ENCODE measurements at places on chromosomes 5 and 9.

DNA sequence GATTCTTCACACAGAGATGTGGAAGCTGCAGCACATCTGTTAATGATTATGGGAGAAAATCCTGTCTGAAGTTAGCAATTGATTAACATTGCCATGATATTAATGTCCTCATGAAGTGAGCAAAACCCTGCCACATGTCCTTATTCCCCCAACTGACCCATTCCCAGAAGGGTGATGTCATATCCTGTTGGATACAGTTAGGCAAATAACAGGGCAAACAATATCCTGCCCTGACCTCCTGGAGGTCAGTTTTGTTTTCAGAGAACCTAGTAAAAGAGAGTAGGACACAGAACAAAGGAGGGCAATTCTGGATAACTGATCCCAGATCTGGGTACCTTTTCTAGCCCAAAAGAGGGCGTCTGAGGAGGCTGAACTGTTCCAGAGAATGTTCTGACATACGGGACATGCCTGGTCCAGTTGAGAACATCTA, 11.0 kb downstream of the ABLIM3 start:
- DNase-seq: no peak

- DNase-seq: no peak
Measured at GRCh38 chr9:83765376-83765775, 52.2 kb downstream of the GKAP1 start.

DNA sequence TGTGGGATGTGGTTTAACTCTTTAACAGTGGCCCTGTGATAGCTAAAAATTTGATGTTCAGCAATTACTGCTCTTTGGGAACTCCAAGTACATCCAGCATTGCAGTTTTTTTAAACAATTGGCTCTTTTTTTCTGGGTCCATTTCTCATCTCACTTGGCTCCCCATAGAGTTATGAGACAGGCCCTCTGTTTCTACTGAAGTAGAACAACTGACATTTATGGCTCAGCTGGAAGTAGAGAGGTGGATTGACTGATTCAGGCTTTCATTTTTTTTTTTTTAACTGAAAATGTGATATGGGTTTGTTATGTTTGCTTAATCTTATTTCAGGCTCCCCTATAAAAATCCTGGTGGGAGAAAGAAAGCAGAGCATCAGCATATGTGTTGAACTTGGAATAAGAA, 96.6 kb upstream of the CD180 start:
- DNase-seq: no peak

DNA sequence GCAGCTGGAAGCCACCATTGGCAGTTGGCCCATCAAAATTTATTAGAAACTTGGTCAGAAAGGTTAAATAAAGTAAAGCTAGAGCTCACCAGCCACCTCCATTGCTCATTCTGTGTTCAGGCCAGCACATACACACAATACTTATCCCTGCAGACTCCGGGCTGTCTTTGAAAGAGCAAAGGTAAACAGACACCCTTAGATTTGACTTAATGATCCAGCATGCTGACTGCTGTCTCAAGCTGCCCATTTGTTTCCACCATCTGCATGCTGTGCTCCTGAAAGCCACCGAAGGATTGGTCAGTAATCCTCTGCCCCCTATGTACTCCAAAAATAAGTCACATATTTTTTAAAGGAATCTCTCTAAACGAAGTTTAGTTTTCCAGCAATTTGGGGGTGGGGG, 1059.8 kb upstream of the DMAC1 start:
- no peak for DNase-seq

DNA sequence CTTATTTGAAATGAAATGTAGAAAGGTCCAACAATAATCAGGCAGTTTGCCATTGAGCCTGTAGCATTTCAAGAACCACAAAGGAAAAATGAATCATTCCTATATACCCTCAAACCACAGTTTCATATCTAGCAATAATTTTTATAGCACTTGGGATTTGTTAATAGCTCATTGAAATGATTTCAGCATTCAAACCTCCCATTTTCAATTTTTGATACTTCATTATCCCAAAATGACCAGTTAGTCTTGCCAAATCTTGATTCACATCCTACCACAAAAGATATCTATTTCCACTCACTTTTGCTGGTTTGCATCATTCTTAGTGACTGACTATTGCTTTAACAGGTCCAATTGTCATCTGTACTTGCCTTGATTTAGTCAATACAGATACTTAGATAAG, 790.1 kb downstream of the TLE1 start:
- no peak for DNase-seq

GRCh38 chr5:109468288-109468676, 58.5 kb upstream of the PJA2 start:
- no peak for DNase-seq

DNA sequence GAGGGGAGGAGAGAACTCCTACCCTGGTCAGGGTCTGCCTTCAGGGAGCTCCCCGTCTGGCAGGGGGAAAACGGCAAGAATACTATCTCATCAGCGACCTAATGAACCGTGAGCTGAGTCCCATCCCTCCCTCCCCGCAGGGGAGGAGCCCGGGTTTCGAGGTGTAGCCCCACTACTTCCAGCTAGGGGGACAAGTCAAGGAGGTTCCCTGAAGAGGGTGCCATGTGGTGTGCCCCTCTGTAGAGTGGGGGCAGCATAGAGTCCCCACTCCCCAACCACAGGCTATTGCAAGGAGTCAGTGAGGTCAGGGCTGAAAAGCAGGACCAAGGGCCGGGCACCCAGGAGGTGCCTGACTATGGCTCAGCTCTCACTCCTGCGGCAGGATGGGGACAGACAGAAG, 50.9 kb upstream of the RXRA start:
- no peak for DNase-seq

GRCh38 chr9:4815381-4815956, 22.7 kb downstream of the RCL1 start:
- no peak for DNase-seq

GRCh38 chr5:105773241-105773640, 1897.5 kb downstream of the EFNA5 start:
- DNase-seq: no peak

DNA sequence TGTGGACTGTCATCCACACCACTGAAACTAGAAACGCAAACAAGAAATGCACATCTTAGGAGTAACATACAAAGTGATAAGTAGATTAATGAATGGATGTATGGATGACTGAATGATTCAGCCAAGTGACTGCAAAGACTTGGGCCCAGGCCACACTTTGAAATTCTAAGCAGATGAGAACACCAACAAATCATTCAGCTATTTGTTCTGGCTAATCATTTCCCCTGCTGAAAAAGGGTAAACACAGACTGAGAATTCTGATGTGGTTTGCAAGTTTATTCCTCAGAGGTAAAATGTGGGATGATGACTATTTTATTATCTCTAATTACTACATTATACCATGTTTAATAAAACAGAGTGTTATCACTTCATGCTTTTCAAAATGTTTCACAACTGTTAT, 163.2 kb upstream of the ADAMTS16 start:
- DNase-seq: no peak

DNA sequence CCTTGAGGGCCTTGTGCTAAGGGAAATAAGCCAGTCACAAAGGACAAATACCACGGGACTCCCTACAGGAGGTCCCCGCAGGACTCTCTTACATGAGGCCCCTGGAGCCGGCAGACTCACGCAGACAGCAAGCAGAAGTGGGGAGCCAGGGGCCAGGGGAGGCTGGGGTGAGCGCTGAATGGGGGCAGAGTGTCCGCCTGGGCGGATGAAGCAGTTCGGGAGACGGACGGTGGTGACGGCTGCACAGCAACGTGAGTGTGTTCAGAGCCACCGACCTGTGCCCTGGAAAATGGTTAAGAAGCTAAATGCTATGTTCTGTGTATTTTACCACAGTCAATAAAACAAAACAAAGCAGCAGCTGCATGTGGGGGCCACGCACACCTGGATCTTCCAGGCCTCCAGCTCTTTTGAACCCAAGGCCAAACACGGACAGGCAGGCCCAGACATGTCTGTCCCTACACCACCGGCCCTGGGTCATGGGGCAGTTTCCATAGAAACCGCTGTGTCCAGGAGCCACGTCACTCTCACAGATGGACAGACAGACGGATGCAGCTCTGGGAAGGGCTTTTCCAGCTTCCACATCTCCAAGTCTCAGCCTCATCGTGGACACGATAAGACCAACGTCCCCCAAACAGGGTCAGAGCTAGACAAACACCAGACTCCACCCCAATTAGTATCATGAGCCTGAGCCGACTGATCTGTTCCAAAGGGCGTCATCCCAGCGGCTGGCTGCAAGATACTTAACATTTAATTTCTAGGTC, 103.9 kb downstream of the VAV2 start:
- DNase-seq: no peak

Data from suprapubic skin (tissue), 4 donors.